ENCODE measurements at places on chromosomes 7 and 10.

- no peak for DNase-seq
These were observed 5.9 kb upstream of the GPAM start for GRCh38 chr10:112189465-112189864.

DNA sequence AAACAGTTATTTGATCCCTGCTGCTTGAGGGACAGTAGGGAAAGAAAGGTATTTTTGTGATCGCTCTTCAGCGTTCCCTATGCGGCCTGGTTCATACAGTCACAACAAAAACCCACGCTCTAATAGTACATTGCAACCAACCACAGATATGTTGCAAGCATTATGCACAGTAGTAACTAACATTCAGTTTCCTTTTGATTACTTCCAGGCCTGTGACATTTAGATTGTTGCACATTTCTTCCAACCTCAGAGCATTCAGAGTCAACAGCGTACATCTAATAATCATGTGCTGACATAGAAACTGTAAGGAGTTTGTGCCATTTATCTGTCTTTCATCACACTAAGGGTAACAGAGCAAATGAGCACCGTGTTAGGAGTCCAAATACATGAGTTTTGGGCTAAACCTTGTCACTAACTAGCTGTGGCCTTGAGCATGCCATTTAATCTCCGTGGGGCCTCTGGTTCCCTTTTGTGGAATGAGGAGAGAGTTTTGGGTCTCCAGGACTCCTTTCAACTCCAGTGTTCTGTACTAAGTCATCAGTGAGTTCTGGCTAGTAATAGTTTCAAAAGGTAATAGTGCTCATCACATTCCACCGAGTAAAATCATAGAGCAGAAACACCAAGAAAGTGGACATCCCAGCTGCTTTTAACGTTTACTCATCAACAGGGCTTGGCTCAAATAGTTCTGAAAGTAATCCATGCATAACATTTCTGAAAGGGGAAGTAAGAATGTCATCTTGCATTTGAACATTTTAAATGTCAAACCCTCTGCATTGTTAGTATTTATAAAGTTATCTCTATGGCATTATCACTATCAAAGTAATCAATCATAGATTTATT is 99.0 kb upstream of the FZD1 start:
- peak; percentile 92 for DNase-seq

GRCh38 chr7:28165961-28166955 is 14.3 kb downstream of the JAZF1 start:
- peak; percentile 95 for DNase-seq

DNA sequence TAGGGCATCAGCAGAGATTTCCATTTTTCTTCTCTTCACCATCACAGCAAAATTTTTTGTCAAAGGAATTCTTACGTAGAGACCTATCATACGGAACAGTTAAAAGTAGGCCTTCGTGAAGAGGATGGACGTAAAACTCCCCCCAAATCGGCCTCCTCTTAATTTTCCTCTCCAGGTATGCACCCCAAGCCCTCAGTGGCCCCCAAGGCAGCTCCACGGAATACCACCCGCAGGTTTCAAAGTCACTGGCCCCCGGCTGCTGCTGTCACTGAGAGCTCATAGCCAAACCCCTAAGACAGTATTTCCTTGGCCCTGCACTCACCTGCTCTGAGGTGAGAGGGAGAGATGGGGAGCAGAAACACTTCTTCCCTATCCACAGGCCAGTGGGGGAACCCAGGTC is 8.8 kb downstream of the PODXL start:
- no peak for DNase-seq

DNA sequence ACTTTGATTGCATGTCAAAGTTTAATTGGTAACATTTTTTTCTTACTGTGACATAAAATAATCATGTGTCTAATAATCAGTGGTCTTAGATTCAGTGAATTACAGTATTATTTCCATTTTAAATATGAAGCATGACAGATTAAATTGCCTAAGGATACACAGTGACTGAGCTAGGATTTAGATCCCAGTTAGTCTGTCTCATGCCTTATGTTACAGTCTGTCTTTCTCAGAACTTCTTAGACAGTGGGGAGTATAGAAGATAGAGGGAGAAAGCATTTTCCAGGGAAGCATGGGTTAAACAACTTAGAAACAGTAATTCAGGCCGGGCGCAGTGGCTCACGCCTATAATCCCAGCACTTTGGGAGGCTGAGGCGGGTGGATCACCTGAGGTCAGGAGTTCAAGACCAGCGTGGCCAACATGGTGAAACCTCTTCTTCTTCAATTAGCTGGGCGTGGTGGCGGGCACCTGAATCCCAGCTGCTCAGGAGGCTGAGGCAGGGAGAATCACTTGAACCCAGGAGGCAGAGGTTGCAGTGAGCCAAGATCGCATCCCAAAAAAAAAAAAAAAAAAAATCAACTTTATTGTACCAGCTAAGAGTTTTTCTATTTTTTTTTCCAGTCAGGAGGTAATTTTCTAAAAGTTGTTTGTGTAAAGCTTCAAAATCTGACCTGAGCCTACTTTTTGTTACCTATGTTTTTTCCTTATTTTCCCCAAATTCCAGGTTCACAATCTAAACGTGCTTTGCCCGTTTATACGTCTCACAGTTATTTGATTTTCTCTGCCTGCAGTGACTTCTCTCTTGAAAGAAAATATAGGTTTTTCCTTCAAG is 3.3 kb downstream of the CASD1 start:
- no peak for DNase-seq

- no peak for DNase-seq
These were observed 835 bp upstream of the COL28A1 start for GRCh38 chr7:7536396-7537019.

GRCh38 chr10:15112657-15113056 is 15.5 kb downstream of the RPP38 start:
- DNase-seq: no peak

DNA sequence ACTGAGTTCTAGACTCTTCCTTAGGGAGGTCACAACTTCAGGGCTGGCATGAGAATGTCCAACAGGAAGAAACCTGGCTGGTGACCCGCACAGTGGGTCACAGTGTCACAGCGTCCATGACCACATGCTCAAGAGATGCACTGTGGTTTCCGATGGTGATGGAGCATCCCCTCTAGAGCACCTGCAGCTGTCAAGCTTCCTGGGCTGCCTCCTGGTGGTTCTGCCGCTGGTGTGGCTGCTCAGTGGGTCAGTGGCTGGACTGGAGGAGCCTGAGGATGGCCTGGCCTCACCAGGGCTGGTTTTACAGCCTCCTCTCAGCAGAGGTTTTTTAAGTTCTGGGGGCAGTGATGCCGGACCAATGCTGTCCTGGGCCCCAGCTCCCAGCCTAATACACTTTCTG is 149.3 kb downstream of the SH3PXD2A start:
- DNase-seq: no peak

DNA sequence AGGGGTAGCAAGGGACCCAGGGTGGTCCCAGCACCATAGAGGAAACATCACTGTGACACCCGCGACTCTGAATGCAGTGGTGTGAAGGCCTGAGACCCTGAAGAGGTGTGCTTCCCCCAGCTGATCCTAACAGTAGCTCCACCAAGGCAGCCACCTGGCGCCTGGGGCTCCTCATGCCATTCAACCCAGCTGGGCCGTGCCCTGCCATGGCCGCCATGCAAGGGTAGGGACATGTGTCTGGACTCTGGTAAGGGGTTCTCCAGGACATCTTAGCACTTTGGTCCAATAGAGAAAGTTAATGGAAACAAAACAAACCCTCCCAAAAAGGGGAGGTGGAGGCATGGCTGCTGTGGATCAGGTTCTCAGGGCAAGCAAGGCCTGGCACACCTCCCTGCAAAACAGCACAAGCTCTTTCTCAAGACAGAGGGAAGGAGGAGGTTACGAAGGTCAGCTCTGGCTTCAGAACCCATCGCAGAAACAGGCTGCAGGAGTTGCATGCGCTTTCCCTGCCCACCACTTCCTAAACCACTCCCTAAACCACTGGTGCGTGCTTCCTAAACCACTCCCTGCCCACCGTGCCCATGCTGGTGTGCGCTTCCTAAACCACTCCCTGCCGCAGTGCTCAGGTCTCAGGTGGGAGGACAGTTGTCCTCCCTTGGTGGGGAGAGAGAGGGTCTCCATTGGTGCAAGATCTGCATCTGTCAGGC is 108.7 kb downstream of the LARP4B start:
- no peak for DNase-seq

DNA sequence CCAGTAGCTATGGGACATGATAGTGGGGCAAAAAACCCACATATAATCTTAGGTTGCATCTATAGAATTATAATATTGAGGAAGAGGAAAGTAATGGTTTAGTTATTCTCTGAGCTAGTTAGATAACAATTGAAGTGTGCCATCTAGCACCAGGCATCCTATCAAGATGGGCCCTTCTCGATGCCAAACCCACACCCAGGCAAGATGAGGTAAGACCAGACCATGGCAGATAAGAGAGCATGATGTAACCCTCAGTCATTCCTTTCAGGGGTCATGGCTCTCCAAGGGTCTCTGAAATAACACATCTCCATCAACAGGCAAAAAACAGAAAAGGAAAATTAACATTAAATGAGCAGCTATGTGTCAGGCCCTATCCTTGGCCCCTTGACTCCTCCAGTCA is 128.7 kb downstream of the SH3PXD2A start:
- no peak for DNase-seq

DNA sequence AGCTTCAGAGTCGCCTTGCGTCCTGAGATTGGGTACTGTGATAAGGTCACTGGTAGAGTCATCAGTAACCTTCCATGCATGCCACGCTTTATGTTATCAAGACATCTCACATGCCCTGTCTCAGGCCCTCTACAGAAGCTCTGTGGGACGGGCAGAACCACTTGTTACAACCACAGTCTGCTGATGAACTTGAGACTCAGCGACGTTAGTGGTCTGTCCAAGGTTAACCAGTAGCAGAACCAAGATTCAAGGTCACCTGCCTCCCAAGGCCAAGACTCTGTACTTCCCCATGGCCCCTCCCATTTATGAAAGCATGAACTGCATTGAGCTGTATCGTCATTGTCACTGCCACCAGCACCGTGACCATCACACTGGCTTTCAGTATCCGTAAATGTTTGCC is 15.0 kb downstream of the IQCE start:
- DNase-seq: no peak

- DNase-seq: no peak
These were observed 19.4 kb upstream of the SP4 start for GRCh38 chr7:21408481-21408820.

DNA sequence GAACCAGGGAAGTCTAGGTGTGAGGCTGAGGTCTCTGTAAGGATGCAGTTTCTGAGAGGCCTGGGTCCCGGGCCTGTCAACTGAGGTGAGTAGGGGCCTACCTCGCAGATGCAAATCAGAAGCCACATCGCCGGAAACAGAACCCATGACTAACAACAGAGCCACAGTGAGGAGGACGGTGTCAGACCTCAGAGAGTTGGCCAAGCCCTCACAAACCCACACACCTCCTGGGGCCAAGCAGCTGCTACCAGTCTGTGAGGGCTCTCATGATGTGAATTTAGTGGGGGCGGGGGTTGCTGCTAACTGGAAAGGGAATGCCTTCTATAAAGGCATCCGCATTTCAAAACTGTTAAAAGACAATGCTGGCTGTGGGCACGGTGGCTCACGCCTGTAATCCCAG is 103.0 kb downstream of the COBL start:
- DNase-seq: no peak

DNA sequence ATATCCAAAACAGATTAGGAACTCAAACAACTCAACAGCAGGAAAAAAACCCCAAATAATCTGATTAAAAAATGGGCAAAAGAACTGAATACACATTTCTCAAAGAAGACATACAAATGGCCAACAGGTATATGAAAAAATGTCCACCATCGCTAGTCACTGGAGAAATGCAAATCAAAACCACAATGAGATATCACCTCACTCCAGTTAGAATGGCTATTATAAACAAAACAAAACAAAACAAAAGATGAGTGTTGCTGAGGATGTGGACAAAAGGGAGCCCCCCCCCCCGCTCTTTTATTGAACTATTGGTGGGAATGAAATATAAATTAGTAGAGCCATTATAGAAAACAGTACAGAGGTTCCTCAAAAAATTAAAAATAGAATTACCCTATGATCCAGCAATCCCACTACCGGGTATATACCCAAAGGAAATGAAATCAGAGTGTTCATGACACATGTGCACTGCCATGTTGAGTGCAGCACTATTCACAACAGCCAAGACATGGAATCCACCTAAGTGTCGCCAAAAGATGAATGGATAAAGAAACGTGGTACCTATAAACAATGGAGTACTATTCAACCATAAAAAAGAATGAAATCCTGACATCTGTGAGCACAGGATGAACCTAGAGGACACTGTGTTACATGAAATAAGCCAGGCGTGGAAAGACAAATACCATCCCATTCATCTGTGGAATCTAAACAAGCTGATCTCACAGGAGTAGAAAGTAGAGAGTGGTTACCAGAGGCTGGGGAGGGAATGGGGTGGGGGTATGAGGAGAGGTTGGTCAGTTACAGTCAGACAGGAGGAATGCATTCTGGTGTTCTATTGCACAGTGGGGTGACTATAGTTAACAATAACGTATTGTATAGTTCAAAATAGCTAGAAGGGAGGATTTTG is 78.1 kb upstream of the RHEB start:
- peak; percentile 97 for DNase-seq

- no peak for DNase-seq
These were observed 7.9 kb downstream of the TUBAL3 start for GRCh38 chr10:5396556-5397300.

- DNase-seq: no peak
These were observed 1.7 kb downstream of the LIPM start for GRCh38 chr10:88804083-88804812.
